ENCODE measurements at places on chromosomes 11 and 22.

GRCh38 chr11:25741886-25742285 is 590.0 kb upstream of the ANO3 start:
- no peak for DNase-seq

DNA sequence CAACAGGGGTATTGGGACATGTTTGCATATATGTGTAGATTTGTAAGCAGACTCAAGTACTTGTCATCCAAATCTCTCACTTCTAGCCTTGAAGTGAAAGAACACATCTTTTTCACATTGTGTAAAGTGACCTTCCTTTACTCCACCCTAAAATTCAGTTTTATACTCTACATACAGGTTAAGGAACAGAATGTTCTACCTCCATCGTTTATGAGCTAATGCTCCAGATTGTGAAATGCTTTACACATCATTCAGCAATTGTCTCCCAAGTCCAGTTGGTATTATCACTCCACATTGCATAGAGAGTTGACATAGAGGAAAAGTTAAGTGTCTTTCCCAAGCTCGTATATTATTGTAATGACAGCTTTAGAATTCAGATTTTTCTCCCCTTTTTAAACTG is 46.1 kb upstream of the BLID start:
- no peak for DNase-seq

DNA sequence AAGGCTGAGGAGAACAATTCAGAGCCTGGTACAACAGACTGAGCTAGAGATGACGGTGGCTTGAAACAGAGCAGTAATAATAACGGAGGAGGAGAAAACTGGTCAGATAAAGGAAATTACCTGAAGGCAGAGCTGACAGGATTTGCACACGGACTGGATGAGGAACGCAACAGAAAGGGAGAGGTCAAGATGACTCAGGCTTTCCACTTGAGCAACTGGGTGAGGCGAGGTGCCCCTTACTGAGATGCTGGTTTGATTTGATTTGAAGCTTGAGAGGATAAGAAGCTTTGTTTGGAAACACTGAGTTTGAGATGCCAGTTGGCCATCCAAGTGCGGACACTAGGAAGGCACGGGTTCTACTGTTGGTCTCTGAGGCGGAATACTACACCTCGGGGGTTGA is 35.4 kb upstream of the NRIP3 start:
- no peak for DNase-seq

- DNase-seq: no peak
Observed at GRCh38 chr11:9941991-9942390, 278.1 kb downstream of the SWAP70 start.

- DNase-seq: no peak
Observed at GRCh38 chr11:92083123-92083522, 141.5 kb upstream of the FAT3 start.

DNA sequence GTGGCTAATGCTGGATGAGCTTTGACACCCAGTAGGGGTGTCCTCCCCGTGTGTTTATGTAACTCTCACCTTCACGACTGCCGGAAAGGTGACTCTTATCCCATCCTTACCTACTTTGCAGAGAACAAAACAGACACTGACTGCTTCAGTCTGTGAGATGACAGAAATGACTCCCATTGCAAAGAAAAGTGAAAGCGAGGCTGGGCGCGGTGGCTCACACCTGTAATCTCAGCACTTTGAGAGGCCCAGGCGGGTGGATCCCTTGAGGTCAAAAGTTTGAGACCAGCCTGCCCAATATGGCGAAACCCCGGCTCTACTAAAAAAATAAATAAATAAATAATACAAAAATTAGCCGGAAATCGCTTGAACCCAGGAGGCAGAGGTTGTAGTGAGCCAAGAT is 106.4 kb upstream of the ANO1 start:
- no peak for DNase-seq

- no peak for DNase-seq
Observed at GRCh38 chr11:2218031-2218633, 46.5 kb upstream of the TH start.

DNA sequence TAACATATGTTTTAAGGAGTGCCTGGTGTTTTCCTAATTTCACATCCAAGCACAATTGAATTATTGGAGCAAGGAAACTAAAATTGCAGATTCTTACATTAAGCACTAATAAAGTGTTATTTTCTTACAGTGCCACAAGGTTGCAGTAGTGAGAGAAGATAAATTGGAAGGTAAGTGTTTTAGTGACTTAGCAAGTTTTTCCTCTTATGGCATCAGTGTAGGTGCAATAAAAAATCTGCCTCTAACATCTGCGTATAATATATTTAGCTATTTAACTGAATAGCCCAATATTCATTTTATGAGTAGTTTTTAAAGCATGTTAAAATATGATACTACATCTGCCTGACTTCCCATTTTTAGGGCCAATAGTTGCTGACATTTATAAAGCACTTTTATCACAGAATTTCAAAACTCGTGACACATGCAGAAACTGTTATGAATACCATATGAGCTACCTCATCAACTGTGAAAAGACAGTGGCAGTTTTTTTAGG is 19.0 kb downstream of the POLD3 start:
- DNase-seq: peak; percentile 47

- DNase-seq: no peak
Observed at GRCh38 chr11:35549787-35550186, 24.4 kb upstream of the PAMR1 start.

DNA sequence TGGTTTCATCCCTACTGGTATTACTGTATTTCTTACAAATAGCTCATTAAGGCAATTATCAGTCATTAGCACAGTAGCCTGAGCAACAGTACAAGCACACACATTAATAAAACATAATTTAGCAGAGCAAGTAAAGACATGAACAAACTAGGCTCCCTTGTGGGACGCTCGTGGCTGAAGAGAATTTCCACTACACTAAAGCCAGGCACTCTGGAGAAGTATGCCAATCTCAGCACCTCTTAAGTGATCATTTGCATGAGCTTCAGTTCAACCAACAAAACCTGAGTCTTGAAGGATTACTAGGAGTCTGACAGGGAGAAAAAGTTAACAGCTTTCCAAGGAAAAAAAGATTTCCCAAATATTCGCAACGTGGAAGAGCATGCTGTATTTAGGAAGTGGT is 109.1 kb downstream of the LARGE1 start:
- no peak for DNase-seq

DNA sequence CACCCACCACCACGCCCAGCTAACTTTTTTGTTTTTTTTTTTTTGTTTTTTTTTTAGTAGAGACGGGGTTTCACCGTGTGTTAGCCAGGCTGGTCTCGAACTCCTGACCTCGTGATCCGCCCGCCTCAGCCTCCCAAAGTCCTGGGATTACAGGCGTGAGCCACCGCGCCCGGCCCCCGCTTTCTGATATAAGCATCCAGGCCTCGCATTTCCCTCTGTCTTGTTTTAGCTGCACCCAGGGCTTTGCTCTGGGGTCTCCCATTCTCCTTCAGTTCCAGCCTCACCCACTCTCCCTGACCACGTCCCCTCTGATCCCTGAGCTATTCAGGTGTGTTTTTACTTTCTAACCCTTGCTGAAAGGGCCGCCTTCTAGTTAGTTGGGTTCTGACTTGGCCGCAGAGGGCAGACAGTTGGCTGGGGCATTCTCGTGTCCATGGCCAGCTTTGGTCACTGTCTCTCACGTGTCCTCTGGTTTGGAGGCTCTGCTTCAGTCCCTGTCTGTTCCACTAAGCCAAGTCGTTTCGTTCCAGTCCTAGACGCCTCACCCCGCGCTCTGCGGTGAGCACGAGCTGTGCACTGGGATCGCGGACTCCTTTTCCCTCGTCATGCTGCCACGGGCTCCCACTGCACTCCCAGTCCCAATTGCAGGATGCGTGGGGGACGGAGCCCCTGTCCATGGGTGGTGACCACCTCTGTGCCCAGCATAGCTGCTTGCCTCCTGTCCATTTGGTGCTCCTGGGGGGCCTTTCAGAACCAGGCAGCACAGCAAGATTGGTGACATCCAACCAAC is 6.0 kb upstream of the TNNT3 start:
- DNase-seq: no peak

DNA sequence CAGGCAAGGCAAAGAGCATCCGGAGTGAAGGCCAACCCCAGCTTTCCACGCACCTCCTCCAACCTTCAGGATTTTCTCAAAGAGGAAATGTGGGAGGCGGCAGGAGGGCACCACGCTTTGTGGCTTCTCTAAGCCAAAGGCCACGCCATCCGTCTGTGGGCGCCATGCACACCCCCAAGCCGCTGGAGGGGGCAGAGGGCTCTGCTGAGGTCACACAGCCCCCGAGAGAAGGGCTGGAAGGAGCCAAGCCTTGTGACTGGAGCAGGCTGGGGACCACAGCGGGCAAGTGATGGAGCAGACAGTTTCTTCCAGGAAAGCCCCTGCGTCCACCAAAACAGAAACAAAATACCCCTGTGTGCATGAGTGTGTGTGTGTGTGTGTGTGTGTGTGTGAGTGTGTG is 527.4 kb downstream of the BRD1 start:
- DNase-seq: no peak
